ENCODE measurements at places on chromosomes 12 and 14. TPM values are rescaled to one million over a fixed set of nuclear protein-coding genes. Genes with fewer than 3 reads are reported as not detected.

The KRT85 gene
- total RNA-seq = not detected

The FAIM2 gene
- total RNA-seq = 0.83 TPM

The LRRIQ1 gene
- 0.28 TPM for total RNA-seq

The PLEK2 gene
- 2.5 TPM for total RNA-seq

The CSRP2 gene
- 157 TPM for total RNA-seq

The PKP2 gene
- total RNA-seq = 0.28 TPM

The TRHDE gene
- 97.8 TPM for total RNA-seq

The KRT83 gene
- total RNA-seq = not detected

The ST8SIA1 gene
- total RNA-seq = not detected

The ERP27 gene
- total RNA-seq = not detected

The STON2 gene
- total RNA-seq = not detected
